ENCODE measurements at places on chromosomes 7 and 10. TPM values are rescaled to one million over a fixed set of nuclear protein-coding genes. Genes with fewer than 3 reads are reported as not detected.

CALHM1 gene
- not detected for total RNA-seq

MEIG1 gene
- not detected for total RNA-seq

STEAP1 gene
- 5.7 TPM for total RNA-seq

NPY gene
- total RNA-seq = 3.1 TPM

PRLHR gene
- not detected for total RNA-seq

SPAM1 gene
- not detected for total RNA-seq

PLCE1 gene
- total RNA-seq = 29.2 TPM

PRKCQ gene
- total RNA-seq = 14.6 TPM

PAPOLB gene
- total RNA-seq = under 0.01 TPM

TYSND1 gene
- total RNA-seq = 4.7 TPM

HHEX gene
- 3.1 TPM for total RNA-seq

GDF2 gene
- not detected for total RNA-seq

Data from skeletal muscle tissue (tissue), 5 donors.